Colonic mucosa (tissue), 4 donors: ENCODE measurements at places on chromosomes 5 and 9.

DNA sequence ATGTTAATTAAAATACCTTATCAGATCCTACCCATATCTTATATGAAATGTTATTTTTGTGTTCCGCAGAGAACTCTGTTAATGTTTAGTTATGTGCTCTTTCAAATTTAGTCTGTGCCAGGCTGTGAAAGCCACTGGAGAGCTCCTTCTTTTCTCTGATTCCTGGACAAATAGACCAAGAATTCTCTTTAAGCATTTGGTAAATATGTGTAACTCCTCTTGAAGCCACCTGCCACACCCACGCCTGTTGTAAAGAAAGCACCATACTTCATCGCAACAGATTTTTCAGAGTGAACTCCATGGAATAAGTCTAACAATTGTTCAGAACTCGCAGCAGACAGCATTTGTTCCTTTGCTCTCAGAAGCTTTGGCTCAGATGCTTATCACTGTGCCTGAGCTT, 301.1 kb downstream of the FAM170A start:
- H3K36me3 ChIP-seq: no peaks in the 10 kb centered on the region
- DNase-seq: no peak
- no peaks in the 10 kb centered on the region for H3K4me1 ChIP-seq

DNA sequence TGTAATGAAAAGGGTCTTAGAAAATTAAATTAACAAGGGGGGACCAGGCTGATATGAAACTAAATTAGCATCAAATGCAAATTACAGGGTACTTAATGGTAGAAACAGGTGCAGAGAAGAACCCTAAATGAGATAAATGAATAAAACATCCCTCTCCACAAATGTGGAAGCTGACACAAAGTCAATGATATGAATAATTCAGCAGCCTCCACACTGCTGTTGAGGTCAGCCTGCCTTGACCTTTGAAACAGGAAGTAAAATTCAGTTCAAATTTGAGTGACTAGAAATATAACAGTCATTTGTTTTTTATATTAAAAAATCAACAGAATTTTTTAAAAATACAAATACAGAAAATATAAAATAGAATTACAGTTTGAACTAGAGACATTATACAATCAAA, 40.0 kb downstream of the EBF1 start:
- H3K36me3 ChIP-seq: no peaks in the 10 kb centered on the region
- no peak overlapping the region for H3K4me3 ChIP-seq
- no peaks in the 10 kb centered on the region for H3K27me3 ChIP-seq
- no peak for DNase-seq

GRCh38 chr5:42121401-42121800, 196.3 kb downstream of the FBXO4 start:
- no peaks in the 10 kb centered on the region for H3K36me3 ChIP-seq
- H3K27me3 ChIP-seq: no peaks in the 10 kb centered on the region
- no peaks in the 10 kb centered on the region for H3K4me1 ChIP-seq
- no peak overlapping the region for H3K4me3 ChIP-seq

GRCh38 chr9:13110766-13111417, 168.6 kb downstream of the MPDZ start:
- H3K36me3 ChIP-seq: no peaks in the 10 kb centered on the region
- H3K4me1 ChIP-seq: no peaks in the 10 kb centered on the region
- no peak overlapping the region for H3K4me3 ChIP-seq
- H3K27ac ChIP-seq: no peak overlapping the region

- H3K27ac ChIP-seq: no peak overlapping the region
- H3K4me3 ChIP-seq: no peak overlapping the region
- DNase-seq: no peak
These were observed 1026.9 kb upstream of the C9orf72 start for GRCh38 chr9:28600226-28600625.

DNA sequence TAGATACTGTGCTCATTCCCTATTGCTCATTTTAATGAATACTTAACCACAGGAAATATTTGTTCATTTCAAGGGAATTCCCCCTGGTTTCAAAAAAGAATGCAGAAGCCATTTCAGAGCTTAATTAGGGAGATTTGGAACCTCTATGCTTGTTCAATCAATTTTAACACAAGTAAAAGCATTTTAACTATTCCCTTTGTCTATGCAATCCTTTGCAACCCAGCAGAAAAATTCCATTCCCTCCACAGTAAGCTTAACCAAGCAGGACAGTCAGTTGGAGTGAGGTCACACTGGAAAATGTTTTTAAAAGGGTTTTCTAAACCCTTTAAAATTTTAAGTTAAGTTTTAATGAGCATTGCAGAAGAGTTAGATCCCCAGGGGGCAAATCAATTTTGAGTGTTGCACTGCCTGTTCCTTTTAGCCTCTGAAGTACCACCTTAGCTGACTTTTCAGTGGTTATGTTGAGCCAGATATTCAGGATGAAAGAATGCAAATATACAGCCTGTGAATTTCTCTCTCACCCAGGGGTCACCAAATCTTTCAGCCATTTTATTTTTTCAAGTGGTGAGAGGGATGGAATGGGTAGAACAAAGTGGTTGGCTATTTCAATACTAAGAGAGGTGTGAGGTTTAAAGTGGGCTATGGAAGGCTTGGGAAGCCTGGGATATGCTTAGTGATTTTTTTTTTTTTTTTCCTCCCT, 356.2 kb upstream of the NUDT12 start:
- H3K27ac ChIP-seq: no peak overlapping the region
- no peaks in the 10 kb centered on the region for H3K36me3 ChIP-seq
- no peak overlapping the region for H3K4me3 ChIP-seq
- H3K4me1 ChIP-seq: no peaks in the 10 kb centered on the region
- no peak for DNase-seq
- no peaks in the 10 kb centered on the region for H3K27me3 ChIP-seq

- no peaks in the 10 kb centered on the region for H3K27me3 ChIP-seq
- no peak overlapping the region for H3K4me3 ChIP-seq
- DNase-seq: no peak
- H3K27ac ChIP-seq: no peak overlapping the region
- H3K36me3 ChIP-seq: no peaks in the 10 kb centered on the region
These were observed 146.6 kb downstream of the TTLL11 start for GRCh38 chr9:121946465-121946864.
